ENCODE measurements at places on chromosomes 4 and X. TPM values are rescaled to one million over a fixed set of nuclear protein-coding genes. Genes with fewer than 3 reads are reported as not detected.

- H3K36me3 ChIP-seq: no peaks in the 10 kb centered on the region
- H3K27ac ChIP-seq: no peak overlapping the region
- H3K4me1 ChIP-seq: no peaks in the 10 kb centered on the region
- DNase-seq: no peak
- H3K27me3 ChIP-seq: no peaks in the 10 kb centered on the region
- H3K4me3 ChIP-seq: no peak overlapping the region
Observed at GRCh38 chr4:113078066-113078465, 28.6 kb downstream of the ANK2 start.

GRCh38 chr4:82797040-82797404 is 1.6 kb downstream of the SCD5 start:
- no peak overlapping the region for H3K27ac ChIP-seq
- no peak for DNase-seq
- no peaks in the 10 kb centered on the region for H3K4me1 ChIP-seq
- peak overlapping the region; percentile 79 for H3K4me3 ChIP-seq
- H3K27me3 ChIP-seq: no peaks in the 10 kb centered on the region

- DNase-seq: no peak
- H3K27ac ChIP-seq: no peak overlapping the region
- H3K4me1 ChIP-seq: no peaks in the 10 kb centered on the region
- no peaks in the 10 kb centered on the region for H3K27me3 ChIP-seq
Observed at GRCh38 chr4:56247646-56248045, 139.6 kb downstream of the AASDH start.

- no peak for DNase-seq
- no peaks in the 10 kb centered on the region for H3K36me3 ChIP-seq
- no peaks in the 10 kb centered on the region for H3K27me3 ChIP-seq
- no peaks in the 10 kb centered on the region for H3K4me1 ChIP-seq
- no peak overlapping the region for H3K27ac ChIP-seq
Observed at GRCh38 chrX:150696331-150696730, 3.1 kb downstream of the MTMR1 start.

Gene CYTL1
- total RNA-seq: 0.69 TPM

Data from pancreas (tissue), 10 donors.